ENCODE measurements at places on chromosomes 7 and 10.

DNA sequence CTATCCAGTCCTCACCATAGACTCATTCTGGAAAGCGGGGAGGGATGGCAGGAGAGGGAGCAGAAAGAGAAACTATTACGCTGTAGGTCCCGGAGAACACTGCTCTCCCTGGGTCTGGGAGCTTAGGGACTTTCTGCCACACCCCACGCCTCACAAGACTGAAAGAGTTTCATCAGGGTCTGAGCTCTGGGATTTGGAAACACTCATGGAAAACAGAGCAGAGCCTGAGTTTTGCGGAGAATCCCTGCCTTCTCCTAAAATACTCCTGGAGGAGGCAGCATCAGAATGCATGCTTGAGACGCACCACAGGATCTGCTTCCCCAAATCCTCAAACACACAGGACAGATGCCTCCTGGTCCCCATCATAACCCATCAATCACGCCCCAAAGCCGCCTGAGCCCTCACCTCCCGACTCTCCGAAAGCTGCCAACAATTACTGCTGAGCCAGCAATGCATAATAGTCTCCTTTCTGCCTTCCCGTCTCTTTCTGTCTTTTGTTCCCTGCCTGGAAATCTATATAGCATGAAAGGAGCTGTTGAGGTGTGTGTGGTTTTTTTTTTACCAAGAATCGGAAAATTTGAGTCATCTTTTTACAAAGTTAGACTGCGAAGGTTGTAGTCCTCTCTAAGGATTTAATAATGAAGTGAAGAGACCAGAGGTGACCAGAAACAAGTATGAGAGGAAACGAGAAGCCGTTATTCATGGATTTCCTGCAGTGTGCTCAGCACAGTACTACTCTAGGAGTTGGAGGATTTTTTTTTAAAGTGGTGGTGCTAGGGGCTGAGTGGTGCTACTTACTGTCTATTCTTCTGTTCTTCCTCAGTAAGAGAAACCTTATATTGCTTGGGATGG lies 37.7 kb downstream of the ASB13 start:
- no peak for DNase-seq

DNA sequence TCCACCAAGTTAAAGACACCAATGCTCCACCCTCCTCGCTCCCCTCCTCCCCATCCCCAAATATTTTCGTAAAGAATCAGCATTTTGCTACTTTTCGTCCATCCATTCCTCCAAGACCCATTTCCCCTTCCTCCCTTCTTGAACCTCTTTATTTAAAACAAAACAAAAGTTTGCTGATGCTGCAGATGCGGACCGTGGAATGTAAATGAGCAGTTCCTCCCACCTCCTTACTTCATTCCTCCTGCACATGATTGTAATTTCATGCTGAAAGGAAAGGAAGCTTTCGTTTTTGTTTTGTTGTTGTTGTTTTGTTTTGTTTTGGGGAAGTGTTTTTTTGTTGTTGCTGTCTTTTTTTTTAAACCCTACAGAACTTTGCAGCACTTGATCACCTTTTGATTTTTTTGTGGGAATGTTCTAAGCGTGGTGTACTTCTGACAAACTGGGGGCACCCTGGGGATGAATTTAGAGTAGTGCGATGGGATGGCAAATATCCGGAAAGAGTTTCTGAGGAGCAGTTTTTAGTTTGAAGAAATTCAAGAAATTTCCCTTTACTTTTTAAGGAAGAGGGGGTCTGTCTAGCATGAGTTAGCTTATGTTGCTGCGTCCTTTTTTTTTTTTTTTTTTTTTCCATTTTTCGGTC lies 177.3 kb downstream of the TCF7L2 start:
- no peak for DNase-seq

DNA sequence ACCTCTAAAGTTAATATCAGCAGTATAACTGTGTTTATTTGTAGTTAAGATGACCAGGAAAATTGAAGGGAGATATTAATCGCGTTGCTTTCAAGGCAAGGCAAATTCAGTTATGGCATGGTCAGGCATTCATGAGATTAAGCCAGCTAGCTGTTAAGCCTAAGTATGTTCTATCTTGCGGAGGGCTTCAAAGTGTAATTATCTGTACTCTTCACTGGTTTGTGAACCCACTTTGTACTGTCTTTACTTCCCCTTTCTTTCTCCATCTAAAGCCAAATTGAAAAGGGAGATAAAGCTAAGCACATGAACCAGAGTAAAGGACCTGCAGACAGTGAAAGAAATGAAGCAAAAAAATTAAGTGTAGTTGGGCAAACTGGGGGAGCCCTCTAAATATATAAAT lies 483.1 kb upstream of the NRP1 start:
- DNase-seq = no peak

DNA sequence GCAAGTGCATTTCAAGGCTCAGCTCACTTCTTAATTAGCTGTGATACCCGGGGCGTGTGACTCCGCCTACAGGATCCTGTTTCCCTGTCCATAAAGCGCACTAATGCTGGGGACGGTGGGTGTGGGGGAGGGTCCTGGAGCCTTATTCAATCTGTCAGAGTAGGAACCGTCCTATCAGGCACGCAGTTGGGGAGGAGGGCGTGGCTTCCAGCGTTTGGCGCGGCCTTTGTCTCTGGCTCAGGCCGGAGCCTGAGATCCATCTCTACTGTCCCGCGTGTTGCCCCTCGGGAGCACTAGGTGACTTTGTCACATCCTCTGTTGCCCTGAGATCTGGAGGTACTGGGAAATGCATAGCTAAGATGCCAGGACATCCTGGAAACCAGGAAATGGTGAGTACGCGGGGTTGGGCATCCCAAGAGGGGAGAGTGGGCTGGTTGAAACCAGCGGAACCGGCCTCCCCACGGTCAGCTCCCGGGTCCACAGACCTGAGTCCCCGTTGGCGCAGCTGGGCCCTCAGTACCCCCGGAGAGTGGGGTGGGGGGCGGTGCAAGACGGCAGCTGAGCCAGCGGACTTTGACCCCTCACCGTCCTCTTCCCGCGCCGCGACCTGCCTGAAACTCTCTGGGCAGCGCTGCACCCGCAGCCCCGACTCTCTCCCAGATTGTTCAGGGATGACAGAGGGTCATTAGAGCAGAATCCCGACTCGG lies 104.4 kb upstream of the ZNF92 start:
- DNase-seq = peak; percentile 99

All from DMS53 (cell line).